ENCODE measurements at places on chromosomes 16 and 17.

- no peak overlapping the region for H3K4me3 ChIP-seq
- no peaks in the 10 kb centered on the region for H3K4me1 ChIP-seq
- H3K27me3 ChIP-seq: no peaks in the 10 kb centered on the region
- H3K27ac ChIP-seq: no peak overlapping the region
- DNase-seq: no peak
- H3K36me3 ChIP-seq: no peaks in the 10 kb centered on the region
Observed at GRCh38 chr16:84677017-84677803, 22.6 kb upstream of the USP10 start.

DNA sequence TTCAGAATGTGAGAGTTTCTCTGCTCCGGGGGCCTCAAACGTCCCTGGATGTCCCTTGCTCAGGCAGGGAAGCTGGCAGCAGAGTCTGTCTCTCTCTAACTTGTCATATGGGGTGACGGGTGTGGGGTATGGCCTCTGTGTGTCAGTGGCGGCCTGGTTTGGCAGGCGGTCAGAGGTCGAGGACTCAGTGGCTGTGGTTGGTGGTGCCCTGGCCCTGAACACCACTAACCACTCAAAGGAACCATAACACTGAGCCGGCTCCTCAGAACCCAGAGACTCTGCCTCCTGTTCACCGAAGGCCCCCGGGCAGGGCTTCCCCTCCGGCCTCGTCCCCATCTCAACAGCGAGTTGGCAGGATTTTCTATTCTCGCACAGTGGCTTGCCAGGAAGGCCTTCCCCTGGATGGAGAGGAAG lies 677 bp downstream of the P2RX1 start:
- H3K36me3 ChIP-seq: no peaks in the 10 kb centered on the region
- H3K27ac ChIP-seq: no peak overlapping the region
- H3K4me3 ChIP-seq: no peak overlapping the region
- H3K27me3 ChIP-seq: no peaks in the 10 kb centered on the region

GRCh38 chr16:19715566-19715965 lies 2.5 kb downstream of the KNOP1 start:
- no peaks in the 10 kb centered on the region for H3K4me1 ChIP-seq
- H3K27ac ChIP-seq: no peak overlapping the region
- no peak for DNase-seq
- no peaks in the 10 kb centered on the region for H3K27me3 ChIP-seq
- H3K36me3 ChIP-seq: no peaks in the 10 kb centered on the region

- H3K27me3 ChIP-seq: no peaks in the 10 kb centered on the region
- no peaks in the 10 kb centered on the region for H3K4me1 ChIP-seq
- no peak overlapping the region for H3K4me3 ChIP-seq
- DNase-seq: no peak
Observed at GRCh38 chr17:15456972-15457722, 10.3 kb downstream of the CDRT4 start.

DNA sequence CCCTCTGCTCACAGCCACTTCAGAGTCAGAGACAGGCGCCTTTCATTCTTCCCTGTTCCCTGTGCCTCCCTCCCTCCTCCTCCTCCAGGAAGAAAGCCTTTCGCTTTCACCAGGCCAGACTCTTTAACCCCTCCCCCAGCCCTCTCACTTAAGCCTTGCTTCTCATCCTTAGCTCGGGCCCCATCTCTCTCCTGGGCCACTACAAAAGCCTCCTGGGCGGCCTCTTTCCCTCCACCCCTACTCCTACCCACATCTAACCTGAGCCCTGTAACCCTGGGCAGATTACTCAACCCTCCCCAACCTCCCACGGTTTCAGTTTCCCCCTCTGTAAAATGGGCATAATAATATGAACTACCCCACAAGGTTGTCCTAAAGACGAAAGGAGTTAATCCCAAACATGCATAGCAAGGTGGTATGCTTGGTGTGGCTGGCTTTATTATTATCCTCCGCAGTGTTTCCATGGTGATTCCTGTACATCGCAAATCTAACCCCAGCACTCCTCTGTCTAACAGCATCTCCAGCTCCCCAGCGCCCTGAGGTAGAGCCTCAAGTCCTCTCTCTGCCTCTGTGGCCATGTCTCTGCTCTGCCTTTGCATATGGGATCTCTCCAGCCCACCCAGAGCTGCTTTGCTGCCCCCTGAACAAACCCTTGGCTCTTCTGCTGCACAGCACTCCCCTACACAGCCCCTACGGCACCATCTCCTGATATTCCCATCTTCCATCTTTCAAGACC lies 17.7 kb downstream of the PIMREG start:
- no peaks in the 10 kb centered on the region for H3K36me3 ChIP-seq
- no peaks in the 10 kb centered on the region for H3K4me1 ChIP-seq
- no peaks in the 10 kb centered on the region for H3K27me3 ChIP-seq
- H3K27ac ChIP-seq: no peak overlapping the region

DNA sequence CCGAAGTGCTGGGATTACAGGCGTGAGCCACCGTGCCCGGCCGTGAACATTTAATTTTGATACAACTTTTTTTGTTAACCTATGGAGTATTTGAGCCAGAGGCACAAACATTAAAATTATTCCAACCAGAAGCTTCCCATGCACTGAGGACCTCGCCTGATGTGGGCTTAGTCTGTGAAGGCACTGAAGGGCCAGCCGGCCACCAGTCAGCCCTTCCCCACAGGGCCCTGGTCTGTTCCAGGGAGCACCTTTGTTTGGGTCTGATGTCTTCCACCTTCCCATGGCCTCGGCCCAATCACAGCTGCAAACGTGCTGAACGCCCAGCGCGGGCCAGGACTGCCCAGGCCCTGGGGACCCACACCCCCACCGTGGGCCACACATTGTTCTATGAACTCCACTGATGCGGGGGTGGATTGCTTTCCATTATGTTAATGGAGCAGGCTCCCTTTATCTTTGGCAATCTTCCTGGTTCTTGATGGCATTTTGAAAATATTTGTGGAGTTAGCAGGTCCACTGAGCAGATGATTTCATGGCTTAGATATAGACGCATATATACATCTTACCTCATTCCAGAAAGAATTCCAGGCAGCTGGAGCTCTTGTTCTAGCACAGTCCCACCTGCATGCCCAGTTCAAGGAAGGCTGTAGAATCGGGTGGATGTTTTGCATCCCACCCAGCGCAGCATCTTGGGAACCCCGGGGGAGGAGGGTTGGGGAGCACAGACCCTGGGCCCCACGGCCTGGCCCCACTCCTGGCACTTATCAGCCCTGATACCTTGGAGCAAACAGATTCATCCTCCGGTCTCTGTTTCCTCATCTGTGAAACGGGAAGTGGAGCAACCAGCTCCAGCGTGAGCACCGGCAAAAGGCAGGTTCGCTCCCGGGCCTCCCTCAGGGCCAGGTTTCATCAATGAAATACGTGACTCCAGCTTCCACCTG lies 14.5 kb downstream of the SPIRE2 start:
- peaks cover 10% of the 10 kb centered on the region for H3K4me1 ChIP-seq
- H3K36me3 ChIP-seq: no peaks in the 10 kb centered on the region
- no peak for DNase-seq
- no peak overlapping the region for H3K4me3 ChIP-seq
- H3K27ac ChIP-seq: no peak overlapping the region
